T-helper 17 cell (primary cell): ENCODE measurements at places on chromosomes 6 and 20. TPM values are rescaled to one million over a fixed set of nuclear protein-coding genes. Genes with fewer than 3 reads are reported as not detected.

DNA sequence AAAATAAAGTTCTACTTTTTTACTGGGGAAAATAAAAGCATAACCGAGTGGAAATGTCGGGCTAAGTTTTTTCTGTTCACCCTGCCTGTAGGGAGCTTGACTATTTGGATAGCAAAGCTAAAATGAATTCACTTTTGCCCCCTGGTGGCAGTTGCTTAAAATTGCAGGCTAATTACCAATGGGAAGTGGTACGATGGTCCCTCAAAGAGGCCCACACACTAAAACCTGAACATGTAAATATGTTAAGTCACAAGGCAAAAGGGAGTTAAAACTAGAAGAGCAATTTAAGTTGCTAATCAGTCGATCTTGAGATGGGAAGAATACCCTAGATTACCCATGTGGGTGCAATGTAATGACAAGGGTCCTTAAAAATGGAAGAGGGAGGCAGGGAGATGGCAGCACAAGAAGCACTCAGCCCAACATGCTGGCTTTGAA is 916 bp upstream of the SUN5 start:
- no peak for DNase-seq
- H3K4me1 ChIP-seq = peaks cover 11% of the 10 kb centered on the region
- no peak overlapping the region for H3K4me3 ChIP-seq
- H3K27ac ChIP-seq = peak overlapping the region; percentile 0

- H3K27me3 ChIP-seq = no peaks in the 10 kb centered on the region
- no peaks in the 10 kb centered on the region for H3K36me3 ChIP-seq
- no peak for DNase-seq
These were observed 6.5 kb upstream of the DEFB112 start for GRCh38 chr6:50056242-50056641.

DNA sequence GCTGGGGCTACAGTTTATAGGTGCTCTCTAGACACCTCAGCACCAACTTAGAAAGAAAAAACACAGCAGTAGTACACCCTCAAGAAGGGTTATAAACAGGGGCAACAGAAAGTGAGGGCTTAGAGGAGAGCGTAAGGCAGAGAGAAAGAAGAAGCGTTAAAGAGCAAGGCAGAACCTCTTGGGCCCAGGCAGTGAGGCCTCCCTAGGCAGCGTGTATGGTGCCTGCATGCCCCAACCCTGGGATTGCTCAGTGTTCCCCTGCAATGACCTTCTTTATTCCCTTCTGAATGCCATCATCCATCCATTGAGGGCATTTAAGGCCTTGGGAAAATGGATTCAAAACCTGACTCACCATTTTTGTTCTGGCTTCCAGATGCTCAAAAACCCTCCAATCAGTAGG is 130.0 kb upstream of the ARG1 start:
- peaks cover 3% of the 10 kb centered on the region for H3K36me3 ChIP-seq
- H3K27me3 ChIP-seq = no peaks in the 10 kb centered on the region
- H3K4me3 ChIP-seq = peak overlapping the region; percentile 91
- peak overlapping the region; percentile 85 for H3K27ac ChIP-seq
- DNase-seq = no peak

- peaks cover 38% of the 10 kb centered on the region for H3K27me3 ChIP-seq
- DNase-seq = no peak
- no peaks in the 10 kb centered on the region for H3K36me3 ChIP-seq
These were observed 32.3 kb upstream of the BEND6 start for GRCh38 chr6:56922645-56923044.

DNA sequence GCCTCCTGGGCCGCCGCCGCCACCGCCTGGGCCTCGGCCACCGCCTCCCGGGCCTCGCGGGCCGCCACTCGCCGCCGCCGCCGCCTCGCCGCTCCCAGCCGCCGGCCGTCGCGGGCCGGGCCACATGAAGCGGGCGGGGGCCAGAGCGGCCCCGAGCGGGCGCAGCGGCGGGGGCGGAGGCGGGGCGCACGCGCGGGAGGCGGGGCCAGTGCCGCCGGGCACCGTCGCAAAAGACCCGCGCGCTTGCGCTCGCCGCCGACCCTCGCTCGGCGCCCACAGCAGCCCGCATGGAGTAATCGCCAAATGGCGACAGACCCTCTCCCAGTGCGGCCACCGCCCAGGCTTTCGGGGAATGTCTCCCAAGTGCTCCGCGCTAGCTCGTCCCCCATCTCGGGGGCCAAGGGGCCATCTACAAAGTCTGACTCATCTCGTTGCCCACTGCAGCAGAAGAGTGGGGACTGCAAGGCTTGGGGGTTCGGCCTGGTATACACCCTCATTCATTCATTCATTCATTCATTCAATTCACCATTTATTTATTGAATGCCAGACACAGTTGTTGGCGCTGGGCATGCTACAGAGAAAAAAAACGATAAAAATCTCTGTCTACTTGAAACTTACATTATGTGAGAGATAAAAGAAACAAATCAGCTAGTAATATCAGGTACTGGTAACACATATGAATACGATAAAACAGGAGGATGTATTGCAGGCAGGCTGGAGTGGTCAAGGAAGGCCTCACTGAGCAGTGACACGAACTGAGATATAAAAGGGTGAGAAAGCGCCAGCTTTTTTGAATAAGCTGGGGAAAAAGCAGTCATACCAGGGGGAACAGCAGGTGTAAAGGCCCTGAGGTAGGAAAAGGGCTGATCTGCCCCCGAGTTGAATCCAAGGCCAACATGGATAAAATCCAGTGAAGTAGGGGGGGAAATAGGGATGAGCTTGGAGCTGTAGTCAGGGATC is at the start of gene B4GALT5:
Gene B4GALT5 (minus strand): TSS at position 126 of the 960 bp plus-strand sequence. CDS start 188 bp downstream, outside the sequence.
- H3K4me1 ChIP-seq = peaks cover 37% of the 10 kb centered on the region
- H3K27ac ChIP-seq = peak within 1 kb of the TSS; percentile 92
- no peaks in the 10 kb centered on the region for H3K36me3 ChIP-seq

GRCh38 chr6:136014454-136015437 is 163.2 kb downstream of the PDE7B start:
- H3K4me3 ChIP-seq = no peak overlapping the region
- no peaks in the 10 kb centered on the region for H3K36me3 ChIP-seq
- H3K4me1 ChIP-seq = no peaks in the 10 kb centered on the region
- H3K27me3 ChIP-seq = peaks cover 26% of the 10 kb centered on the region
- no peak overlapping the region for H3K27ac ChIP-seq

- peak overlapping the region; percentile 78 for H3K4me3 ChIP-seq
- H3K27me3 ChIP-seq = no peaks in the 10 kb centered on the region
- H3K4me1 ChIP-seq = peaks cover 54% of the 10 kb centered on the region
- no peaks in the 10 kb centered on the region for H3K36me3 ChIP-seq
These were observed 44.3 kb downstream of the TRERF1 start for GRCh38 chr6:42407379-42407778.

GRCh38 chr6:144920391-144920961 is 635.3 kb downstream of the UTRN start:
- no peak overlapping the region for H3K4me3 ChIP-seq
- no peaks in the 10 kb centered on the region for H3K36me3 ChIP-seq
- DNase-seq = no peak
- peaks cover 3% of the 10 kb centered on the region for H3K4me1 ChIP-seq
- H3K27me3 ChIP-seq = peaks cover 19% of the 10 kb centered on the region

GRCh38 chr20:63033794-63034709 is 27.3 kb upstream of the BHLHE23 start:
- peaks cover 5% of the 10 kb centered on the region for H3K4me1 ChIP-seq
- DNase-seq = no peak
- peaks cover 35% of the 10 kb centered on the region for H3K27me3 ChIP-seq

DNA sequence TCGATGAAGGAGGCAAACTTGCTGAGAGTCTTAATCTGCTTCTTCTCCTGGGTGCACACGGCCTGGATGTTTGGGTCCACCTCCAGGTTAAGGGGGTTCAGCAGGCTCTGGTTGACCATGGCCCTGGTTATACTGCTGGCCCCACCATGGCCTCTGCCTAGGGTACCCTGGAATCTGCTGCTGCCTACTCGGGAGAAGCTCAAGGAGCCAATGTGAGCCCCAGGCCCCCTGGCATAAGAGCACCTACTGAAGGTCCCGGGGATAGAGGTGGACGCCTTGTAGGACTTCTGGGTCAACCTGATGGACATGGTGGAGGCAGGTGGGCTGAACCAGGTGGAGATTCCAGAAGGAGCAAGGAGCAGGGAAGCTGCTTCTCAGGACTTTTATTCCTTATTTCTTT is 17.9 kb upstream of the FKBP1C start:
- no peaks in the 10 kb centered on the region for H3K27me3 ChIP-seq
- no peaks in the 10 kb centered on the region for H3K36me3 ChIP-seq
- no peak overlapping the region for H3K4me3 ChIP-seq
- H3K27ac ChIP-seq = no peak overlapping the region
- no peak for DNase-seq

- DNase-seq = no peak
- peaks cover 35% of the 10 kb centered on the region for H3K4me1 ChIP-seq
- H3K27ac ChIP-seq = peak overlapping the region; percentile 94
- H3K4me3 ChIP-seq = peak overlapping the region; percentile 76
- H3K27me3 ChIP-seq = no peaks in the 10 kb centered on the region
These were observed 24.0 kb downstream of the HBS1L start for GRCh38 chr6:135030532-135031178.

- peak overlapping the region; percentile 98 for H3K27ac ChIP-seq
- peaks cover 33% of the 10 kb centered on the region for H3K4me1 ChIP-seq
- peaks cover 4% of the 10 kb centered on the region for H3K36me3 ChIP-seq
- DNase-seq = no peak
These were observed 1.5 kb downstream of the ZCCHC3 start for GRCh38 chr20:298776-299391.

DNA sequence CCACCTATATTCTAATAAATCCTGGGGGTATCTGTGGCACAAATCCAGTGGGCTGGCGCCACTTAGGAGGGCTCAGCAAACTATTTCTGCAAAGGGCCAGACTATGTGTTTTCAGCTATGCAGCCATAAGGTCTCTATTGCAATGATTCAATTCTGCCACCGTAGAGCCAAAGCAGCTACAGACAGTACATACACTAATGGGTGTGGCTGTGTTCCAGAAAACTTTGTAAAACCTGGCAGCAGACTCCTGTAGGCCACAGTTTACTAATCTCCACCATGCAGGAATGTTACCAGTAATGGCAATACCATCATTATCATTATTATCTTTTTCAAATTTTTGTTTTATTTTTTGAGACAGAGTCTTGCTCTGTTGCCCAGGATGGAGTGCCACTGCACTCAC is 65.7 kb downstream of the SULF2 start:
- no peak overlapping the region for H3K27ac ChIP-seq
- no peak overlapping the region for H3K4me3 ChIP-seq
- no peak for DNase-seq
- no peaks in the 10 kb centered on the region for H3K4me1 ChIP-seq

DNA sequence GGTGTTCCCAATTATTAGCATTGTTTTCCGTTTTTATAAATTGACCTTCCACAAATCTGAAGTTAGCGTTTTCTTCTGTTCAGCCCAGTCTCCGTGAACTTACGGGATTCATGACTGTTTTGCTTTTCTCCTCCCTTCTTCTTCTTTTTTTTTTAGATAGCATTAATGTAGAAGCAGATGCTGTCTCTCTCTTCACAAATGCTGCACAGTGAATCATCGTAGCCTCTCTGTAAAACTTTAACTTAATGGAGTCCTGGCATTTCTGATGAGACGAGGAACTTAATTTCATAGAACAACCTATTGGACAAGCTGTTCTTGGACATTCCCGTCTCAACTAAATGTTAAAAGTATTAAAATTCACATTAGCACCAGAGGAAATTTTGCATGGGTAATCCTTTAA is 138.0 kb upstream of the EEF1E1 start:
- H3K27me3 ChIP-seq = peaks cover 43% of the 10 kb centered on the region
- no peaks in the 10 kb centered on the region for H3K4me1 ChIP-seq
- DNase-seq = no peak

- DNase-seq = no peak
- H3K4me1 ChIP-seq = no peaks in the 10 kb centered on the region
- no peaks in the 10 kb centered on the region for H3K27me3 ChIP-seq
- H3K27ac ChIP-seq = no peak overlapping the region
- H3K36me3 ChIP-seq = no peaks in the 10 kb centered on the region
These were observed 723.9 kb downstream of the KHDRBS2 start for GRCh38 chr6:61562098-61562497.

GRCh38 chr20:5469111-5469510 is 152.4 kb upstream of the PROKR2 start:
- no peaks in the 10 kb centered on the region for H3K4me1 ChIP-seq
- H3K36me3 ChIP-seq = peaks cover 3% of the 10 kb centered on the region
- no peak overlapping the region for H3K27ac ChIP-seq
- DNase-seq = no peak

PKIB gene
- total RNA-seq = not detected

ZBP1 gene
- 41.0 TPM for total RNA-seq

KCNQ5 gene
- 1.5 TPM for total RNA-seq

POM121L2 gene
- not detected for total RNA-seq

CGA gene
- total RNA-seq = 0.40 TPM

PTCHD4 gene
- not detected for total RNA-seq
